ENCODE measurements at places on chromosomes 1 and 21.

DNA sequence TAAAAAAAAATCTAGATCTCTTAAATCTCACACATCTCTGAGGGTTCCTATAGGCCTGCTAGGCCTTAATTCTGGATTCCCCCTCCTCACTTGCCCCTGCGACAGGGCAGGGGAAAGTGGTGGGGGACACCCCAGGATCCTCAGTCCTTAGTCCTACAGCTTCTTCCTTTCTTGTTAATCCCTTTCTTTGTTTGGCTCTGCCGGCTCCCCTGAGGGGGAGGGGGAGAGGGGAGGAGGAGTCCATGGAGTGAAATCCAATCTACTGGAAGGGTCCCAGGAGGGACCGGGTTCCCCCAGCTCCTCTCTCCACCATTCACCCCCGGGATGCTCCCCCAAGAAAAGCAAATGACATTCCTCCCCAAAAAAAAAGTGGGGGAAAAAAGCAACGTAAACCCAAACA is 8.5 kb downstream of the MEX3A start:
- DNase-seq: no peak

GRCh38 chr1:245322673-245323072 is 167.9 kb downstream of the KIF26B start:
- no peak for DNase-seq

- DNase-seq: no peak
These were observed 67.9 kb downstream of the DDR2 start for GRCh38 chr1:162700131-162700530.

DNA sequence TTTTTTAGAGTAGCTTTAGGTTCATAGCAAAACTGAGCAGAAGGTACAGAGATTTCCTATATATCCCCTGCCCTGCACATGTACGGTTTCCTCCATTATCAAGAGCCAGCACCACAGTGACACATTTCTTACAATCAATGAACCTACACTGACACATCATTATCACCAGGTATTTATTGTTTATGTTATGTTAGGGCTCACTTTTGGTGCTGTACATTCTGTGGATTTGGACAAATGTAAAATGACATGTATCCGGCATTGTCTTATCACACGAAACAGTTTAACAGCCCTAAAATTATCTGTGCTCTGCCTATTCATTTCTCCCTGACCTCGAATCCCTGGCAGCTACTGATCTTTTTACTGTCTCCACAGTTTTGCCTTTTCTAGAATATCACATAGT is 93.7 kb upstream of the DPH5 start:
- DNase-seq: no peak

GRCh38 chr1:7478809-7479499 is 292.1 kb upstream of the VAMP3 start:
- DNase-seq: no peak

DNA sequence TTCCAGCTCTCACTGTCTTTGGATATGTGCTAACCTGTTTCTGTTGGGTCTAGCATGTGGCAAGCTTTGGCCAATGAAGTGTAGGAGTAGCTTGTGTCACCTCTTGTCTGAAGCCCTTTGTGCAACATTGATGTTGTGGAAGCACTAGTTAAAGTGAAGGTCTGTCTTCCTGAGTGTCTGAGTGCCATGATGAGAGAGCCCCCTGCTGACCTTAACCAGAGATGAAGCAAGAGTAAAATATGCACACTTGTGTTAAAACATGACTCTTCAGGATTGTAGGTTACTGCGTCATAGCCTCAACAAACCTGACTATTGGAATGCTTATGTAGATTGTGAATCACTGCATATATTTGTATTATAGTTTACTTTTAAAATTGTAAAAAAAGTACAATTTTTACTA is 103.7 kb downstream of the NCAM2 start:
- no peak for DNase-seq

GRCh38 chr1:217273866-217274265 is 357.0 kb downstream of the GPATCH2 start:
- no peak for DNase-seq

DNA sequence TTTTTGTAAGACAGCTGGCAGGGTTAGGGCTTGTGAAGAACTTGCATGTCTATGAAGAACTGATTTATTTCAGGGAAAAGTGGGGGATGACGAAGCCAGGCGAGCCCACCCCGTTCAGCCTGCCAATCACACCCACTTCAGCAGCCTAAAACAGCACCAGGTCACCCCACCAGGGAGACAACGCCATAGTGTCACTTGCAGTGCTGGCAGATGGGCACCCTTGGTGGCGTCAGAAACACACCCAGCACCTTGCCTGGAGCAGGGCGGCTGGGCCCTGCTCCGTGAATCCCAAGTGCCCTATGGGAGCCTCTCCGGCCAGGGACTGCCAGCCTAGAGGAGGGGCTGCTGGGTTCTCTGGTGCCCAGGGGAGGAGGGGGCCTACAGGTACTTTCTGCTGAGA is 5.0 kb upstream of the NADK start:
- DNase-seq: no peak

GRCh38 chr1:4002061-4002521 is 102.0 kb upstream of the C1orf174 start:
- DNase-seq: no peak

DNA sequence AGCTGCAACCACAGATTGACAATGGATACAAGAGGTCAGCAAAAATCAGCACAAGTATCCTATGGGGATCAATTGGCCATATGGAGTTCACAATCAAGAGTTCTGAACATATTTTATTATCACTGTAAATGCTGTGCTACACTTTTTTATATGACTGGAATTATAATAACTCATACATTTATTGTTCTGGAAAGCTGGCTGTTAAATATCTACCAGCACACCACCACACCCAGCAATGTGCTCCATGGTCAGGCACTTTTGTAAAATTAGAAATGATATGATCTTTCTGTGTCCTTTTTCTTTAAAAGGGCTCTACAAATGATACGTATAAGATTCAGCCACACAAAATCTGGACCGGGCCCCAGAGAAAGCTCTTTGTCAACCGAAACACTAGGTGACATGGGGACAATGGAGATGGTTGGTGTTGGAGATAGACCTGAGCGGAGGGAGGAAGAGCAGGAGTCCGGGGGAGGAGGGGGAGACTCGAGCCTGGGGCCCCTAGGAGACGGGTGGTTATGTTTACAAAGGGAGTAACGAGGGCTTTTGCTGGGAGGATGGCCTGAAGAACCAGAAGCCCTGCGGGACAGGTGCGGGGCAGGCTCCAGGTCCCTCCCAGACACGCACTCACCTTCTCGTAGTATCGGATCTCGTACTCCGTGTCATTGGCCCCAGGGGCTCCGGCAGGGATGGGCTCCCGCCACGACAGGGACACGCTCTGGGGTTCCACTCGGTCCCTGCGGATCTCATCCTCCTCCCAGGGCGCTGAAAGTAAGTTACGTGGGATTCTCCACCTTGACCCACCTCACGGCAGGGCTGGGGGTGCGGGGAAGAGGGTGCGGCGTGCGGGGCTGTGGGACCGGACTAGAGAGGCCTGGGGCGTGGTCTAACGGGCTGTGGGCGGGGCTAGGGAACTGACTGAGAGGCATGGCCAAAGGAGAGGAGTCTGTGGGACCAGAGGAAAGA is 30.0 kb downstream of the EPHA10 start:
- no peak for DNase-seq

- no peak for DNase-seq
These were observed 176.2 kb downstream of the DUSP10 start for GRCh38 chr1:221565711-221566110.

- no peak for DNase-seq
These were observed 1.1 kb upstream of the RCSD1 start for GRCh38 chr1:167628741-167629515.

DNA sequence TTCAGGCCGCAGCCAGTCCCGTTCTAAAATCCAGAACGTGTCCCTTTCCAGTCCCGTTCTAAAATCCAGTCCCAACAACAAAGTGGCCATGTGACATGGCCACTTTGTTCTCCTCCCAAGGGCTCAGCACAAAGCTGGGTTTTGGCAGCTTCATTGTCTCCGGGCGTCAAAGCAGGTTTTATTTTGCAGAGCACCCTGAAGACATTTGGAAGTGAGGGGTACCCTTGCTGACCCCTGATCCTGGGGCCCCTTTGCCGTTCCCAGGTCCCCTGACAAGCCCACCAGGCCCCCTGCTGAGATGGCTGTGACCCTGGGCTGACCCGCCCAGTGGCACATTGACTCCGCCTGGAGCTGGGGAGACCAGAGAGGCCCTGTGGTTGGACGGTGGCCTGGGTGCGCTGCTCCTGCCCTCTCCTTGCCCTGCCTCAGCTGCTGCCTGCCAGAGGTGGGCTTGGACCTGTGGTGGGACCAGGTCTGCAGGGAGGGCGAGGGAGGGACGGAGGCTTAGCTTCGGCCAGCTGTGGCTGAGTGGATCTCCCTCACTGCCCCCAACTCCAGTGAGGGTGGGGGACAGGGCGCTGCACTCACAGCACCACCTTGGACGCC is 4.3 kb downstream of the PFKL start:
- DNase-seq: no peak

- no peak for DNase-seq
These were observed 357.5 kb upstream of the RUNX1 start for GRCh38 chr21:35406635-35407034.

GRCh38 chr1:243890576-243890975 is 40.5 kb upstream of the AKT3 start:
- DNase-seq: no peak

DNA sequence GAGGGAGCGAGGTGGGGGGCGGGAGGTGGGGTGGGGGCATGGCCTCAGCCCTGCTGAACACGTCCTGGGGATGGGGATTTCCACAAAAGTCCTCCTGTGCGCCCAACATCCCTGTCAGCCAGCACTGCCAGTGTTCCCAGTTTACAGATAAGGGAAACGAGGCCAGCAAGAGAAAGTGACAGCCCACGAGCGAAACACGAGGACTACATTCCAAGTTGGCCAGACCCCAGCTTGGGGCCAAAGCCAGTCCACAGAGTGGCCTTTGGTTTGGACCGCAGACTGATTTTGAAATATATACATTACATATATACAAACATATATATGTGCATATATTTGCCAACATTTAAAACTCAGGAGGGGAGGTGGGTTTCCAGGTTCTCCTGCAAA is 5.0 kb downstream of the FBXO2 start:
- no peak for DNase-seq

GRCh38 chr1:205481629-205482151 is 22.8 kb upstream of the CDK18 start:
- DNase-seq: no peak

GRCh38 chr1:205140113-205140512 is 18.3 kb upstream of the RBBP5 start:
- DNase-seq: no peak

DNA sequence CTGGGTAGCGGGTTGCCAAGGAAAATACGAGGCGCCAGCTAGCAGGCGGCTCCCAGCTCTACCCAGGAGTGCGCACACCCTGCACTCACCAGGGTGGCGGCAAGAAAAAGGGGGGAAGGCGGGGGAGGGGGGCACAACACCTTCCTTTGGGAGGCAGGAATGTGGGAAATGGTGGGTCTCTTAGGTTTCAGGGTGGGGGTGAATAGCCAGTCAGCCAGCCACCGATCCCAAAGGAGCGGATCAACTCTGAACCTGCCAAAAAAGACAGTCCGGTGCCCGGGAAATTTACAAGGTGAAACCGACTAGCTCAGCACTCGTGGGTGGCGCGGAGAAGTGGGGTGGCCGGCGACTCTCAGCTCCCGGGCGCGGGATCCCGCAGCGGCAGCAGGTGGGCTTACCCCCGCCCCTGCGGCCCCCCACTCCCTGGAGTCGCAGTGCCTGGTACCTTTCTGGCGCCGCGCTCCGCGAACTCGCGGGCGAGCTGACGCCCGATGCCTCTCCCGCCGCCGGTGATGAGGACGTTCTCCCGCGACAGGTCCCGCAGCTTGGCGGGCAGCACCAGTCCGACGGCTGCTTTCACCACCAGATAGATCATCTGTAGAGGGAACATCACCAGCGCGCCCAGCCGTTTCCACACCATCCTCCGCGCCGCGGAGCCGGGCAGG is 1.2 kb downstream of the DHRS3 start:
- no peak for DNase-seq

DNA sequence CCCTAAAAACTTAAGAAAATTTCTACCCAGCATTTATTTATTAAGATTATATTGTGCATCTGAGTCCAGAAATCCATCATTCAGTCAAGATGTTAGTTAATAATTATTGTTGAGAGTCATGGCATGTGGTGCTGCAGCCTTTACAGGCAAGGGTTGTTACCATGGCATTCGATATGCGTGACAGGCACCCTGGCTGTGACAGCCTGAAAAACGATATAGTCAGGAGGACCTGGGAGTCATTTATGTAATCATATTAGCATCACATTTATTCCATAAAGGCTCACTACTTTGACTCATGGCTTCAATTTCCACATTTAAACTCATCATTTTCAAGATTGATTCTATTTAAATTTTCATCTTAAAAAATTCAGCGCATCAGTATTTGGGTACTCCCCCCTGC is 68.0 kb downstream of the CACHD1 start:
- DNase-seq: no peak

- no peak for DNase-seq
These were observed 89.8 kb downstream of the SMYD3 start for GRCh38 chr1:246417152-246417812.

- DNase-seq: no peak
These were observed 9.3 kb upstream of the KLHDC8A start for GRCh38 chr1:205365945-205366463.

DNA sequence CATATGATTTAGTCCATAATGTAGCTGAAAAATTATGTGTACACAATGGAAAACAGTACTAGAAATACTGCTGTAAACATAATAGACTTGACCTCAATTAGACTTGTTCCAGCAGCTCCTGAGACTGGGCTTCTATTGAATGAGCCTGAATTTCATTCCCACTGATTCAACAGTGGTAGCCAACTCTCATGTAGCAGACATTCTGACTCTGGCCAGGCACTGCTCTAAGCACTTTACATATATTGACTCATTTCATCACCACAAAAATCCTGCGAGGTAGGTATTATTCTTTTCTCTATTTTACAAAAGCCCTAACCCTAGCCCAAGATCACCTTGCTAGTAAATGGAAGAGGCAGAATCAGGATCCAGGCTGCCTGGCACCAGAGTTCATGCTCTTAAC is 12.8 kb upstream of the CTSS start:
- no peak for DNase-seq

DNA sequence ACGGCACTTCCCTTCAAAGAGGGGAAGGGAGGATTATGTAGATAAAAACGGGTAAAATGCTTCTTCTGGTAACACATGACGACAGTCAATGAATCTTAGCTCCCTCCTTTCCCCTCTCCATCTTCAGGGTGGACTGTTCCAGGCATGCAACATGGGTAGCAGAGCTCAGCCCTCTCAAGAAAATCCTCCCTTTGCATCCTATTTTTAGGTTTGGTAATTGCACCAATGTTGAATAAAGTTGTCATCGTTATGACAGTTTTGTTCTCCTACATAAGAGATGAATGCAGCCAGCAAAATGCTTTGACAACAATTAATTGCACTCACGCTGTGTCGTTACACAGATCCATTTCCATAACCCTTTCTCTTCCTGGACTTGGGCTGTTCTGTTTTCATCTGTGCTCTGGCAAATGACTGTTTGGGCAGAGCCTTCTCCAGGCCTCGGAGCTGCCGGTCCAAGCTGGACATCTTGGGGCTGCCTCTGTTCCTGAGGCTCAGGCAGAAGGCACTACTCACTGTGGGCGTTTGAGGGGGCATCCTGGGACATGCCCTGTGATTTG is 127.6 kb downstream of the CNIH3 start:
- no peak for DNase-seq

GRCh38 chr1:41802532-41803501 is 115.9 kb downstream of the HIVEP3 start:
- DNase-seq: peak; percentile 85
